Glomerular endothelial cell (primary cell): ENCODE measurements at places on chromosomes 13 and 19. TPM values are rescaled to one million over a fixed set of nuclear protein-coding genes. Genes with fewer than 3 reads are reported as not detected.

GRCh38 chr13:33512880-33513554, 227.5 kb upstream of the STARD13 start:
- no peak for DNase-seq

DNA sequence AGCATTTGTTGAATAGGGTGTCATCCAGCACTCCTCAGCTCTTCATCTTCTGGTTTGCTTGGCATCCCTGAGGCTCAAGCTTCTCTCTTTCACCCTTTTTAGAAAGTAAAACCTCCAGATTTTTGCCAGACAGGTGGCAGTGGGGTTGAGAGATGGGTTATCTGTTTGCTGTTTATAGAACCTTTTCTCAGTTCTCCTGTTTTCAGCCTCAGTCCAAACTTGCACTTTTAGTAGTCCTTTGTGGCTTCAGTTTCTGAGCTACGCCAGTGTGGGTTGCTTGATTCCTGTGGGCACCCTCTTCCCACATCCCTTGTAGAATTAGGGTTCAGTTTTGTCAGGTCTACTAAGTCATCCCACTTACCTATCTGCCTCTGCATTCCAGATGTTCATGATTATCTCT, 147.9 kb downstream of the PAN3 start:
- no peak for DNase-seq

DNA sequence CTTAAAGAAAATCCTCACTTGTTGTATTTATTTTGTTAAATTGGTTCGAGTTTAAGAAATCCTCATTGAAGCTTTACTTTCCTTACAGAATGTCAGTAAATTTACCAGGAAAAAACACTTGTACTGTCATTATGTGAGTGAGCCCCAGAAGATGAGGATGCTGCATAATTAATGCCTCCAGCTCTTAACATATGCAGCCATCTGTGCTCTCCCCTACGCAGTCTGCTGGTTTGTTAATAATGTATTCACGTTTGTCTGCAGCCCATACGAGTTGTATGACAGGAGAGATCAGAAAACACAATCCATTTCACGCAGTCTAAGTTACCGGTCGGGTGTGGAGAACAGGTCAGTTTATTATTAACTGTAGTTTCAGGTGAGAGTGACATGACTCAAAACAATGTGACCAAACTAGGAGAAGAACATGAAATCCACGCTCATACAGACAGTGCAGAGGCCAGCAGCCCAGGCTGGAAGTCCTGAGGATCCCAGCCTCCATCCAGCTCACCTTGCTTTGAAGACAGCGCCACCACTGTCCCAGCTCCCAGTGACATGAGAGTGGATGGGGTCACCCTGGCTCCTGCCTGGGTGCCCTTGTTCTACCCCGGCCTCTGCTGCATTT, 19.8 kb upstream of the ATP11A start:
- no peak for DNase-seq

DNA sequence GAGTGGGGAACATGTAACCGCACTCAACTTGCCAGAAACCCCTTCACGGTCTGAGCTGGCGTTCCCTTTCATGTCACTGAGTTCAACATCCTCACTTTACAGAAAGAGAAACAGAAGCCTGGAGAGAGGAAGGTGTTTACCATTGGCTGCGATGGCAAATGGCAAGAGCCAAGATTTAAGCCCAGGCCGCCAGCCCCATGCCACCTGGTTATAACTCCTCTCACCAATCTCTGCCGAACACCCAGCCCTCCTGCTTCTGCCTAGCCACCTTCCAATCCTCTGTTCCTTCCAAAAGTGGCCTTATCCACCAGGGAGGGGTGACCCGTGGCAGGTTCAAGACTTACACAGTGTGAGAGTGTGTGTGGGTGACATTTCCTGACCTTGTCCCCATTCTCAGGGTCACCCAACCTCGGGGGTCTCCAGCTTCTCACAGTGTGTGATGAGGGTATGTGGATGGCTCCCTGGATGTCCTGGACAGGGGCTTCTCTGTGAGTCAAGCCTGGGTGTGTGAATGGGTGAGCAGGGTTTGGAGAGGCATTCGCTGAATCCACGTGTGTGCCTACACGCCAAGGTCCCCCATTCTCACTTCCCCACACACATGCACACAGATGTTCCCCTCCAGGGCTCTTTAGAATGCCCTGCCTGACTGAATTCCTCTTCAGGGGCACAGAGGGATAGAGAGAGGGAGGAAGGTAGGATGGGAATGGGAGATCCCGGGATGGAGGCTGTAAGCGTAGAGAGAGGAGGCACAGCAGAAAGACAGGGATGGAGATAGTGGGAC, 1.2 kb downstream of the CADM4 start:
- no peak for DNase-seq

- DNase-seq, result no peak
Measured at GRCh38 chr13:45508776-45509175, 44.0 kb downstream of the COG3 start.

DNA sequence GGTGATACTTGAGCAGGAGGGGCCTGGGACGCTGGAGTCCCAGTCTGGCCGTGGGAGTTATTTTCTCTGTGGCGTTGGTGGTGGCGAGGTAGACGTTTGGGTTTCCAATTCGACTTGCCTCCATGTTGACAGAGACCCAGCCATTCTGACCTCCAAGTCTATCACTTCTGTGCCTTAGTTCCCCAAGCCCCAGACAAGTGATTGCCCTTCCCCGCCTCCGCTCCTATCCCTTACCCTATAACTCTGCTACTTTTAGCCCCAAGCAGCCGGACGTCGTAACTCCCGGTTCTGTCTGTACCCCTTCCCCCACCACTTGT, 549 bp downstream of the TIMM50 start:
- DNase-seq, result no peak

DNA sequence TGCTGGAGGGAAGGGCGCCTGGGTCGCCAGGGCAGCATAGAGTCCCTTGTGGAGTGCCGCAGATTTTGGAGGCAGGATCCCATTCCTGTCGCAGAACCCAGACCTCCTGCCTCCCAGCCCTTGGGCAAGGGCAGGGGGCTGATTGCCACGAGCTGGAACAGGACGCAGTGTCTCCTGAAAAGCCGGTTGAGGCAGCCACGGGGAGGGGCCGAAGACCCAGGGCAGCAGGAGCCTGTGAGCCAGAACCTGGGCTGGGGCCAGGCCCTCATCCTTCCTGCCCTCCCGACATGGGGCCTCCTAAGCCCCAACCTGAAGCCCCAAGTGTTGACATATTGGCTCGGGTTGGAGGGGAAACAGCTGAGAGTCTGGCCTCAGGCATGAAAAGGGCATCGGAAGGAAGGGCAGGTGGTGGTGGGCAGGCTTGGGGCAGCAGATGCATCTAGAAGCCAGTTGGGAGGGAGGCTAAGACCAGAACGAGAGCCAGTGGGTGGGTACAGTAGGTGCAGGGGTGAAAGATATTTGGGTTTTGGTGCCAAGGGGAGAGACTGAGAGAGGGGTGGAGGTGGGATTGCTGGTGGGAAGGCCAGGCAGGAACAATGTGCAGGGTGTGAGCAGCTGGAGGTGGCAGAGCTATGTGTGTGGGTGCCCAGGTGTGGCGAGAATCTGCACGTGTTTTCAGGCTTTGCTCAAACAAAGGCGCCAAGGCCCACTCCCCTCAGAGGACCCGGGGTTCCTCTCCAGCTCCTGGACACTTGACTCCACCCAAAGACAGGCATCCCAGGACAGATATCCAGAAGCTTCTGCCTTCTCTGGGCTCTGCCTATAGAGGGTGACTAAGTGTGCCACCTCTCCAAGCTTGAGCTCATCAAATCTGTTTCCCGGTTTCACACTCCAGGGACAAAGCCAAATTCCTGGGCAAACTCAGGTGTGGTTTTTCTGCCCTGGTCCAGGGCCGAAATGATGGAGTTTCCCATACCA, 1.4 kb upstream of the SBSN start:
- DNase-seq, result no peak

- DNase-seq, result no peak
Measured at GRCh38 chr13:59890054-59890453, 273.7 kb downstream of the DIAPH3 start.

DNA sequence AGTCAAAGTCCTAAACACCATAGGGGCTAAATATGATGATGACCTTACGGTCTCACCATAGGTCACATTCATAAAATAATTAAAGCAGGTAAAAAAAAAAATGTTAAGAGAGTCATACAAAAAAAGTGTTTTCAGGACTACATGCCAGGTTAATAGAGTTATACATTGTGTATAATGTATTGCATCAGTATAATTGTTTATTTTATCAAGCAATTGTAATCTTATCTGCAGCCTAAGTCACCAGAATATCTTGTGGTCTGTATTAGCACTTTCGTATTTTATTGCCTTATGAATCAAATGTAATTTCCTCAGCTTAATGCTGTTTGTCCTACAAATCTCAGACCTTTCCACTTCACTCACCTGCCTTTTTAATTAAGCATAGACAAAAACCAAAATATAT, 972.9 kb upstream of the PCDH20 start:
- no peak for DNase-seq

- DNase-seq, result no peak
Measured at GRCh38 chr19:46494146-46494940, 1.3 kb downstream of the PNMA8B start.

- DNase-seq, result no peak
Measured at GRCh38 chr19:28309070-28309469, 903.9 kb downstream of the UQCRFS1 start.

- DNase-seq, result no peak
Measured at GRCh38 chr13:50446611-50447010, 396.9 kb downstream of the DLEU7 start.

DNA sequence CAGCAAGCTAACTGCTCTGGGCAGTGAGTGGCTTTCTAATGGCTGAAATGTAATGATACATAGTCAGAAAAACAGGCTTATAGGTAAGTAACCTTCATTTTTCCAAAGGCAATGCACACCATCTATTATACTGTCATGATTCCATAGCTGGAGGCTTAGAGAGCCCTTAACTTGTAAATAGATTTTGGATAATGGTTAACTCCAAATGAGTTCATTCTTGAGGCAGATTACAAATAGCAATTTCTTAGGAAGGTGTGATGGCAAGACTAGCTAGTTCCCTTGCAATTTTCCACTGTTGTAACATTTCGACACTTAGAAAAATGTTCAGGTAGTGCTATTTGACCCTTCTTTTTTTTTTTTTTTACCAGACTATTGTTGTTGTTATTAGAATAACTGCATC, 789.8 kb upstream of the PCDH9 start:
- no peak for DNase-seq

- no peak for DNase-seq
Measured at GRCh38 chr19:339262-339887, 5.2 kb downstream of the MIER2 start.

- DNase-seq, result no peak
Measured at GRCh38 chr13:99425485-99426341, 75.6 kb upstream of the TM9SF2 start.

DNA sequence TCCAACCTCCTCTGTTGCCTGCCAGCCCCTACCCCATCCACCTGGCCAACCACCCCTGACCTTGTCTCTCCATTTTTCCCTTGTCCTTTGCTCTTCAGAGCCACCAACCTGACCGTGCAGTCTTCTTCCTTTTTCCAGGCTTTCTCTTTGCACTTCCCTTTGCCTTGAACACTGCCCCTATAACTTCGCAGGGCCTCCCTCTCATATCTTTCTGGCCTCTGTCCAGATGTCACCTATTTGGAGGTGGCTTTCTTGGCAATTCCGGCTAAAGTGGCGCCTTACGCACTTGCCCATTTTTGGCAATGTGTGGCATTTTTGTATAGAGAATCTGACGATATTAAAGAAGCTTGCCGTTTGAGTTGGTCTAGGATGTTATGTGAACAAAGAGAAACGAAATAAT, 844 bp downstream of the ZNF543 start:
- no peak for DNase-seq

DNA sequence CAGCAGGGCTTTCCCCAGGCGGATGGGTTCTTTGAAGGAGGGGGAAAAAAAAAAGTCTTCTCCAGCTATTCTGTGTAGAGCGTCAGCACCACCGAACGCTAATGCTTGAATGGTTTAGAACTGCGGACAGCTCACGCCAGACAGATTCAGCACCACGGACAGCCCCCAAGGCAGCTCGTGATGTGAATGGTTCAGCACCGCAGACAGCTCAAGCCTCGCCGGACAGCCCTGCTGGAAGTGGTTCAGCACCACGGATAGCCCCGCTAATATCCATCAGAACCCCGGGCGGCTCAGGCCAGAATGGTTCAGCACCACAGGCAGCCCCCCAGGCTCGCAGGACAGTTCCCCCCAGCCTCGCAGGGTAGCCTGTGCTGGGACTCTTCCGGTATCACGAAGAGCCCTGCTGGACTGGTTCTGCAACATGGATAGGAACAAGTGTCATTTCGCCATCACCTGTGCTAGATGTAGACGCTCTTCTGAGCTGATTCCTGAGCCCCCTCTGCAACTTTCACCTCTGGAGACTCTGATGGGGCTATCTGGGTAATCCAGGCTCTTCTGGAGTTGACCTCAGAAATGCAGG, 4.9 kb upstream of the SMIM17 start:
- peak; percentile 29 for DNase-seq

DNA sequence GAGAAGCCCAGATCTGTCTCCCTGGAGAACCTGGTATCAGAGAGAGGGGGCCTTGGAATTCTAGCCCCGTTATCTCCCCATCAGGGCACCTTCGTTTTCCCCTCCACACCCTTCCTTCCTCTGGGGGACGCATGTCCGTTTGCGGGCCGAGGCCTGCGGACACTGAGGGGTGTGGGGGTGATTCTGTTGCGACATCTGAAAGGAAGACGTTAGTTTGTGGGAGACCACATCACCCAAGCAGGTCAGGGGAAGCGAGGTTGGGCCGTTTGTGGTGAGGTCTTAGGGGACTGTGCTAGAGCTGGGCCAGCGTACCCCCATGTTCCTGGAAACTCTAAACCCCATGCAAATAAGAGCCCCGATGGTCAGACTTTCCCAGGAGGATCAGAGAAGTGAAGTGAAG, 3.7 kb upstream of the HSH2D start:
- no peak for DNase-seq

GRCh38 chr13:105778196-105778595, 757.3 kb downstream of the EFNB2 start:
- DNase-seq, result no peak

GRCh38 chr19:8046569-8047165, 5.9 kb upstream of the CCL25 start:
- no peak for DNase-seq

- no peak for DNase-seq
Measured at GRCh38 chr19:35704218-35704617, at the start of gene ZBTB32. ZBTB32 (plus strand) TSS chr19:35704558; CDS start chr19:35714627, 10,069 bp downstream.

DNA sequence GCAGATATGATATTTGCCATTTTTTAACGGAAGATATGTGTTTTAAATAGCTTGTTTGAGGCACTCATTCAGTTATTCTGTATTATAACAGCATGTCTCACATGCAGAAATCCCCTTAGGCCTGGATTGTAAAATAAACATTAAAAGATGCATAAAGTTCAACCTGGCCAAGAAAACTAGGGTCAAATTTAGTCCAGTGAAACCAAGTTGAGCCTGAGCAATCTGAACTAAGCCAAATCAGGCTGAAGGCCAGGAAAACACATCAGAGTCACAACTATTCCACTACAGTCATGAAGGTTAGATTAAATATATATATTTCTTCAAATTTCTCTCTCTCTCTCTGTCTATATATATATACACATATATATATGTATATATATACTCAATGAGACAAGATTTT, 504.8 kb downstream of the SLITRK1 start:
- DNase-seq, result no peak

GRCh38 chr19:30004403-30004802, 62.4 kb downstream of the URI1 start:
- DNase-seq, result no peak

Gene ZNF99
- total RNA-seq, result not detected in 2 replicates

Gene C1QTNF9B
- not detected in 2 replicates for total RNA-seq

Gene PTBP1
- total RNA-seq, result 252 and 331 TPM in 2 replicates

Gene UPK1A
- total RNA-seq, result not detected in 2 replicates

Gene SPIB
- not detected in 2 replicates for total RNA-seq

Gene NLRP7
- total RNA-seq, result not detected in 2 replicates

Gene ZNF112
- total RNA-seq, result 3.4 and 4.1 TPM in 2 replicates

Gene SEMA6B
- total RNA-seq, result 316 and 446 TPM in 2 replicates

Gene CEACAM4
- not detected in 2 replicates for total RNA-seq

Gene TMEM38A
- total RNA-seq, result 0.34 and 1.2 TPM in 2 replicates

Gene ADGRE1
- not detected in 2 replicates for total RNA-seq

Gene SIGLEC8
- total RNA-seq, result not detected in 2 replicates

Gene KLK1
- total RNA-seq, result not detected in 2 replicates
